ENCODE measurements at places on chromosomes 4 and X.

GRCh38 chrX:119455264-119455663 lies 13.0 kb upstream of the SLC25A5 start:
- DNase-seq: no peak

GRCh38 chrX:71111921-71112431 lies 599 bp upstream of the IL2RG start:
- DNase-seq: no peak

- peak; percentile 16 for DNase-seq
Measured at GRCh38 chr4:106208481-106209460, 107.2 kb downstream of the TBCK start.

- DNase-seq: peak; percentile 51
Measured at GRCh38 chrX:134909261-134909660, 81.5 kb upstream of the SMIM10 start.

GRCh38 chr4:159487284-159487747 lies 384.4 kb downstream of the RAPGEF2 start:
- peak; percentile 49 for DNase-seq

- DNase-seq: no peak
Measured at GRCh38 chrX:31240982-31241381, 169.1 kb upstream of the FTHL17 start.

- DNase-seq: no peak
Measured at GRCh38 chrX:44042751-44043150, 69.6 kb upstream of the NDP start.

DNA sequence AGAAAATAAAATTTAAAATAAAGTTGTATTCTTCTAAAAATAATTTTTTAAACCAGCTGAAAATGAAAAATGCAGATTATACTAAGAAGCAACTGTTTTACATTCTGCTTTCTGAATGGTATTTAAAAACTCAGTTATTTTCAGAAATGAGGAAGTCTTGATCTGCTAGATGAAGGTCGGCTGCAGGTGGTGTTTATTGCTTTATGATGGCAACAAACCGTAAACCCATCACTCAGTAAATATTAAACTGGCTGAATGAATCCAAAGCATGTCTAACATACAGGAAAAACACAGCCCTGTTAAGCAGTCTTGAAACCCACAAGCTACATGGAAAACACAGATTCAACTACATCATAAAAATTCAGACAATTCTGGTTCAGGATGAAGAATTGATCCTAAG lies 29.3 kb downstream of the DYNLT3 start:
- no peak for DNase-seq

- DNase-seq: no peak
Measured at GRCh38 chr4:57280481-57280880, 170.3 kb upstream of the IGFBP7 start.

DNA sequence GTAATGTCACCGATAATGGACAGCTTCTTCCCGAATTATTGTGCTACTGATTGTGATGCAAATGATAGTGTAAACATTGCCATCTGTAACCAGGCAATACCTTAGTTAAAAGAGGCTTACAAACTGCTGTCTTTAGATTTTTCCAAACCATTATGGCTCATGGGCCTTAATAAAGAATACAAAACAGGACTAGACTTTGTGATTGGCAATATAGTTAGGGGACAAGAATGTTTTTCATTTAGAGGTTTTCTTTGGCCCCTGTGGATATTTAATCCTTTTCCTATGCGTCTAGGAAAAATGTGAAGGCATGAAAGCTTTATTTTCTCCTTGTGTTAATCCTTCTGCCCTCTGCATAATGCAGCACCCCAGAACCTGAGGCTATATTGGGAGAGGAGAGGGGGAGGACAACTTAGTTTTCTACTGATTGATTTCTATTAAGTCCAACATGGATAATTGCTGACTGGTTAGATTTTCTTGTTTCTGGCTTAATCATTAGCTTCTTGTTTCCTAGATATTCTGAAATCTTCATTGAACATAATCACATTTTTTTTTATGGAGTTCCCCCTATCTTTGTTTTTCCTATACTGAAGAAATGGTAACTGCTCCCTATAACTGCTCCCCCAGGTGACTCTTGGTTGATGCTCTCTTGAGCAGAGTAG lies 1.9 kb downstream of the PRPS1 start:
- DNase-seq: no peak

DNA sequence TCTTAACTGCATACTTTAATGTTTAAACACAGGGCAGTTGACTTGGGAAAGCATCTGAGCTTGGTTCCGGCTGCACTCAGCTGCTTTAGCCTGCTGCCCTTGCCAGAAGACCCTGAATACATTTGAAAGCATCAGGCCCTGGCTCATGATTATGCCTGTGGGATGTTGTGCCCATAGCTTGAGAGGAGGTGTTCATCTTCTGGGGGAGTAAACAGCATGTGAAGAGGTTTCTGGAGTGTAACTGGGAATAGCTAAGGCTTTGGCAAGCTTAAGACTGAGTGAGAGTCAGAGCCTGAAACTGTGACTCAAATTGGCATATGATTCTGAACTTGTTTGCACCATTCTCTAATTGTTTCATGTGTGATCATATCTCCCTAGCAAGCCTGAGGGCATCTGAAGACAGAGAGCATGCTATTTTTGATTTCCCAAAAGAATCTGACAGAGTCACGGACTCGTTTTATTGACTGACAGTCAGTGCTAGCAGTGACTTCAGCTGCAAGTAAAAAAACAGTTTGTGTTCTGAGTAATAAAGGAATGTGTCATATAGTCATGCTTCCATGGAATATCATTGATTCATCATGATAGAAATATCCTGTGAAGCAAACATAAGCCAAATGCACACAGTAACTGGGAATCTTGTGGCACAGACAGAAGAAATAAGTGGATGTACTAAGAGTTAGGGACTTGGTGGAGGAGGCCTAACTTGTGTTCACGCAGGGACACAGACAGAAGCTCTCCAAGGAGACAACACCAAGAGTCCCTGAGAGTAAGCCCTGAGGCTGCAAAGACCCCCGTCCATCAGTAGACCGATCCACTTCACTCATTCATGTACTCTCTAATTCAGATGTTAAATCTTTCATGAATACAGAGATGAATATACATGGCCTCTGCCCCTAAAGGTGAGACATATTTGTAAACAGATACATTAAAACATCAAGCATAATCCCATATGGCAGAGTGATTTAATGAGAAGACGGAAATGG lies 100.7 kb downstream of the SYNPO2 start:
- no peak for DNase-seq

DNA sequence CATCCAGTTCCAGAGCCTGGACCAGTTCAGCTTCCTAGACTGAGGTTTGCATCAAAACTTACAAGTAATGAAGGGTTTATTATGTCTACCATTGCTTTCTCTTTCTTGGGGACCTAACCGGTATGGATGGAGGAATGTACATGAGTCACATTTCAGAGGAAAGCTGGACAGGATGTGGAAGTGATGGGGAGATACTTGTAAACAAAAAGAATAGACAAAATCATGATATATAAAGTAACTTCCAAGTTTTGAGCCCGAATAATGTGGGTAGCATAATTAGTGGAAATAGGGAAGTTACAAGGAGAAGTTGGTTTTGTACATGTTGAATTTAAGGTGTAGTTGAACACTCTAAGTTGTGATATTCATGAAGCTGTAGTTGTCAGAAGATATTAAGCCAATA lies 15.0 kb downstream of the FNIP2 start:
- DNase-seq: no peak

GRCh38 chr4:184750926-184751584 lies 17.2 kb upstream of the CENPU start:
- DNase-seq: no peak

DNA sequence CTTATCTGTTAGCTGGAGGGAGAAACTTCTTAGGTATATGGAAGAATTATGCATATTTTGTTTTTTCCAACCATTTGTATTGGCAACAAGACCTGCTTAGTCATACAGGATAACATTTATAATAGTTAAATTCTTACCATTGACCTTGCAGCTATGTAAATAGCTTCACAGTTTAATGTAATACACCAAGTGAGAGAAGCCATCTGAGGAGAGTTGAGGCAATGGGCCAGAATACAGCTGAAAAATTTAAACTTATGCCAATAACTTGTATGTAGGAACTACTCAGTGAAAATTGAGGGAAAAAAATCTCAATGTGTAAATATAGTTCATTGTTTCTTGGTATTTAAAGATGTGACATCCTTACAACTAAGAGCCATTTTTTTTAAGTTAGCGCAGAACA lies 273.5 kb downstream of the DACH2 start:
- DNase-seq: no peak

DNA sequence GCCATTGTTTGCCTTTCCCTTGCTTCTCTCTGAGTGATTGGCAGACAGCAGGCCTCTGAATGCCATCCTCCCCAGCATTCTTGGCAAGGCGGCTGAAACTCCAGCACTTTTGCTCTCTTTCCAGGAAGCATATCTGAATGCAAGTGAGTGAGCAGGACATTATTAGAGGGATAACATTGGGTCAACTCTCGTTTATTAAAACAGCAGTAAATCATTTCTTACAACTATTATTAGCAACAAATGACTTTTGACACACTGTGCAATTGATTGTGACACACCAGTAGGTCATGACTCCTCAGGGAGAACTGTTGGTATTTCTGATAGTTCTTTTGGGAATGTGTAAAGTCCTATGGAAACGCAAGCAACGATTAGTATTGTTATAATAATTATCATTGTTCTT lies 103.8 kb downstream of the EFNB1 start:
- no peak for DNase-seq

DNA sequence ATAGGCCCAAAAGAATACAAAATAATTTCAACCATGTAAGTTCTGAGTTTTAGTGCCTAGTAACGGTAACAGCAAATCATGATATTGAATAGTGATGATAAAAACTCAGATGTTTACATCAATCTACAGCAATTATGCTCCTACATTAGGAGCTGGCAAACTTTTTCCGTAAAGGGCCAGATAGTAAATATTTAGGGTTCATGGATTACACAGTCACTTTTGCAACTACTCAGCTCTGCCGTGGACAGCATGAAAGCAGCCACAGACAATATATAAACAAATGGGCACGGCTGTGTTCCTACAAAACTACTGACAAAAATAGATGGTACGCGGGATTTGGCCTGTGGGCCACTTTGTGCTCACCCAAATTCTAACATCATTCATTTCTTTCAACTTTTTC lies 167.8 kb upstream of the NAP1L5 start:
- DNase-seq: no peak

- no peak for DNase-seq
Measured at GRCh38 chr4:40530961-40531635, 98.6 kb downstream of the RBM47 start.

- no peak for DNase-seq
Measured at GRCh38 chr4:48683784-48684666, 96.1 kb downstream of the FRYL start.

DNA sequence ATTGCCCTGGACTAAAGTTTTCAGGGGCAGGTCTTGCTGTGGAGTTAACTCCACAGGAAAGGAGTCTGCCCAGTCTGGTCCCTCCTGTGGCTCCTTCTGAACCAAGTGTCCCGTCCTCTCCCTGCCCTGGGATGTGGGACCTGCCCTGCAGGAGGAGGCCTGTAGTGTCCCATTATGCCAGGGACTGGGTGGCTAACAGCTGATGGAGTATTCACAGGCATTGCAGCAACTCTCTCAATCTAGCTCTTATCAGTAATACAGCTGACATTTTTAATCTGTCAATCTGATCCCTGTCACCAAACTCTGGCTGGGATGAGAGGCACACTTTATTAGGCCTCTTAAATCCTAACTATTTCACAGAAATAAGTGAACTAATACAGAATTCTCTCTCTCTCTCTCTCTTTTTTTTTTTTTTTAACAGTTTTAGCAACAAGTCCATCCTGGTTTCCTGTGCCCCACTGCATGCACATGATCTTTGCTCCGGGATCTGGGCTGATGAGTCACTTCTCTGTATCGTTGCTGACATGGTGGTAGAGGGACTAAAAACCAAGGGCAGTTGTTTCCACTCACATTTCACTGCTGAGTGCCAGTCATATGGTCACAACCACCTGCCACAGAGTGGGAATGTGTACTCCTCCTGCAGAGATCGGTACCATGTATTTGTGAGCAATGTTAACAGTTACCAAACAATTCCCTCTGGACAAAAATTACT lies 39.1 kb downstream of the HAND2 start:
- DNase-seq: no peak

DNA sequence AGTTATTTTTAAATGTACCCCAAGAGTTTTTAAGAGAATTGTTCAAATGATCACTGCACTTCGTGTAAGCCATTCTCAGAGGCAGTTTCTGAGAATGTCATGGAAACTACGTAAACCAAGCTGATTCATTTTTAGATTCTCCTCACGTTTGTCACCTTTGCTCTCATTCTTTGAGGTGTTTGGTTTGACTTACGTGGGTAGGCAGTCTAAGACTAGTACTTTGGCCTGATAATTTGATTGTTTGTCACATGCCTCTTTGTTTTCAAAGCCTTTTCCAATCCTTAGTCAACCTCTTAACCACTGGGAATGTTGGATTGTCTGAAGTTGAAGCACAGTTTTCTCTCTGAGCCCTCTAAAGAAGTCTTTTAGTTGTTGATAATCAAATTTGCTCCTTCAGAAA lies 10.5 kb downstream of the SEPTIN11 start:
- no peak for DNase-seq

DNA sequence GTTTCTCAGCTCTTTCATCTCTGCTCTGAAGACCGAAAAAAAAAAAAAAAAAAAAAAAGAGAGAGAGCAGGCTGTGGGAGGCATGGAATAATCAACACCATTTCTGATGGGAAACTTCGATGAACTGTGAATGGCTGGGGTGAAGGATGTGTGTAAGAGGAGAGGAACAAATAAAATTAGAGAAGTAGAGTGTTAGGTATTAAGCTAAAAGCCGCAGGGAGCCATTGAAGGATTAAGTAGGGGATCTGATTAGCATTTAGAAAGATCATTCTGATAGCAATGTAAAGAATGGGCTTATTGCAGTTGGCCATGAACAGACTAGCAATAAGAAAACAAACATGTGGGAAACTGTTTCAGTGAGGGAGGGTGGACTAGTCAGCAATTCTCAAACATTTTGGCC lies 33.6 kb upstream of the JADE1 start:
- DNase-seq: no peak

GRCh38 chr4:100278567-100278966 lies 88.3 kb upstream of the DDIT4L start:
- no peak for DNase-seq

DNA sequence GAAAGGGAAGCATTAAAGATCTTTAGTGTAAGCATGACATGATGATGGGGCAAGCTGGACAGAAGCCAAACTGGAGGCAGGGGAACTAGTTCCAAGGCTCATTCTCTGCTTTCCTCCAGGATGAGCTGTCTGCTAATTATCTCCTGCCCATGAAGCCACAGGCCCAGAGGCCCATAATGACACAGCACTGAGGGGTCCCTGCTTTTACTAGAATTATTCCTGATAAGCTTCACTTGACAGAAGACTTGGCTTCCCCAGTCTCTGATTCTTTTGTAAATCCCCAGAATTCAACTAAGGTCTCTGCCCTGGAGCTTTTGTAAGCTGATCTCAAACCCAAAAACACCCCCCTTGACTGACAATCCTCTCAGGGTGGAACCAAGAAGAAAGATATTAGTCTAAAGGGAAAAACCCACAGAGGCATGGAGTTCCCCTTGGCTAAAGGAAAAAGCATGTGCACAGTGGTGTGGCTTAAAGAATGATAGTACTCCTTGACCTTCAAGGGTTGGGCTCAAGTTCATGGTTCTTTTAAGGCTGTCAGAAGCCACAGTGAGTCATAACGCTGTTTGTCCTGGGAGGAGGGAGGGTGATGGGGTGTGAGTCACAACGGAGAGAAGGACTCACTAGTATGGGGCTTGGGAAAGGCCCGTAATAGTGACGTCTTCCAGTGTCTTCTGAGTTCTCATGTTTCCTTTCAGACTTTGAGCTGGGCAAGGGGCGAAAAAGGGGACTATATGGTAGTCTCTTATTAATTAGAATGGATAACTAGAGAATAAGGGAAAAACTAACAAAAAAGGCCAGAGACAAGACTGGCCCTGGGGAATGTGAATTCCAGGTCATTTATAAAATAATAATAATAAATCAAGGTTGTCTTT lies 146.0 kb upstream of the CPEB2 start:
- no peak for DNase-seq

All from H7 (cell line).